ENCODE measurements at places on chromosomes 6 and 20.

- peak; percentile 46 for DNase-seq
- H3K27ac ChIP-seq = peak overlapping the region; percentile 73
- peaks cover 24% of the 10 kb centered on the region for H3K4me1 ChIP-seq
- H3K36me3 ChIP-seq = no peaks in the 10 kb centered on the region
- H3K4me3 ChIP-seq = no peak overlapping the region
These were observed 1.3 kb upstream of the PTK6 start for GRCh38 chr20:63538204-63539091.

- no peaks in the 10 kb centered on the region for H3K4me1 ChIP-seq
- H3K4me3 ChIP-seq = no peak overlapping the region
- H3K27me3 ChIP-seq = no peaks in the 10 kb centered on the region
- no peak overlapping the region for H3K27ac ChIP-seq
- no peak for DNase-seq
These were observed 41.9 kb downstream of the TTI1 start for GRCh38 chr20:37991157-37991866.

GRCh38 chr6:47701363-47701762 lies 3.0 kb downstream of the ADGRF4 start:
- no peaks in the 10 kb centered on the region for H3K27me3 ChIP-seq
- H3K27ac ChIP-seq = no peak overlapping the region
- H3K36me3 ChIP-seq = no peaks in the 10 kb centered on the region
- no peak overlapping the region for H3K4me3 ChIP-seq
- DNase-seq = no peak

GRCh38 chr6:3742426-3743344 lies 8.8 kb downstream of the PXDC1 start:
- H3K4me1 ChIP-seq = peaks cover 8% of the 10 kb centered on the region
- no peak overlapping the region for H3K4me3 ChIP-seq
- peak; percentile 84 for DNase-seq
- no peaks in the 10 kb centered on the region for H3K27me3 ChIP-seq

GRCh38 chr6:134162932-134163331 lies 110.5 kb upstream of the SLC2A12 start:
- H3K27me3 ChIP-seq = no peaks in the 10 kb centered on the region
- DNase-seq = no peak
- no peaks in the 10 kb centered on the region for H3K4me1 ChIP-seq
- H3K27ac ChIP-seq = no peak overlapping the region
- H3K36me3 ChIP-seq = no peaks in the 10 kb centered on the region

GRCh38 chr6:44708208-44708607 lies 320.7 kb downstream of the CDC5L start:
- no peak for DNase-seq
- H3K36me3 ChIP-seq = no peaks in the 10 kb centered on the region
- no peaks in the 10 kb centered on the region for H3K4me1 ChIP-seq
- H3K27ac ChIP-seq = no peak overlapping the region

DNA sequence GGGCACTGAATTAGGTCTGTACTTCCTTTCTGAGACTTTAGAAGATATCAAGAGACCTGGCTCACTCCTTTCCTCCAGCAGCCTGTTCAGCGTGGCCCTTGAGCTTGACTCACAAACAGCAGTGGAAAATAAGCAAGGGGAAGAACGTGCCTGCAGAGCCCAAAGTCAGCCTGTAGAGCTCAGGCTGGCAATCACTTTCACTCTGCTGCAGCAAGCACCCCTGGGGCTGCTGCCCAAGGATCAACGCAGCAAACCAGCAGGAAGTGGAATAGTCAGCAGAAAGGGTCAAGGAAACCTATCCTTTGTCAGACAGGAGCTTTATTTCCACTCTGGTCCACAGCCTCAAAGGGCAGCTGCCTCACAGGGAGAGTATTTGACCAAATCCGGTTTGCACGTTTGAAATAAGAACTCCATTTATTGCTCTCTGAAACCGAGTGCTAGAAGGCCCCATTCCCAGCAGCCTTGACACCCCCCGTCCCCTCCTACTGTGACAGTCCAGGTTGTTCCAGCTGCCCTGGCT lies 77.4 kb downstream of the PRDM1 start:
- H3K27ac ChIP-seq = no peak overlapping the region
- peak overlapping the region; percentile 8 for H3K4me3 ChIP-seq
- peaks cover 26% of the 10 kb centered on the region for H3K4me1 ChIP-seq
- no peaks in the 10 kb centered on the region for H3K36me3 ChIP-seq
- no peak for DNase-seq

- no peaks in the 10 kb centered on the region for H3K36me3 ChIP-seq
- no peak overlapping the region for H3K4me3 ChIP-seq
- no peak overlapping the region for H3K27ac ChIP-seq
- no peaks in the 10 kb centered on the region for H3K27me3 ChIP-seq
These were observed 8.2 kb downstream of the SPDEF start for GRCh38 chr6:34547701-34548644.

GRCh38 chr6:9521152-9521530 lies 893.7 kb downstream of the TFAP2A start:
- H3K4me3 ChIP-seq = no peak overlapping the region
- DNase-seq = no peak
- H3K27ac ChIP-seq = no peak overlapping the region
- H3K36me3 ChIP-seq = no peaks in the 10 kb centered on the region
- no peaks in the 10 kb centered on the region for H3K4me1 ChIP-seq

GRCh38 chr6:79438030-79438429 lies 99.2 kb downstream of the LCA5 start:
- H3K27me3 ChIP-seq = no peaks in the 10 kb centered on the region
- DNase-seq = no peak
- no peak overlapping the region for H3K4me3 ChIP-seq

DNA sequence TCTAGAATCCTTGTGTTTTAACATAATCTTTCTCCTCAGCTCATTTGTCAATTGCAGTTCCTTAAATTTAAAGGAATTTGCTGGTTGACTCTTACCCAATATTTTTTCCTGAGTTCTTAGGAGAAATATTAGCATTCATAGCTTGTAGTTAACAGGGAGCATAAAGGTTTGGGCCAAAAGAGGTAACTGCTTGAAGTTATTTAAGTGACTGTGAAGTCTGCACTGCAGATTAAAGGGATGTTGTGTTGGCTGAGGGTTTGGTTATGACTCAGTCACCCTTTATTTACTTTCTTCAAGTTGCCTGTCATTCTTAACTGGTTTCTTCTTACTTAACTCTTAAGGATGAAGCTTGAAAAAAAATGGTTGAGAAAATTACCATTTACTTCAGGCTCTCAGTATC lies 220.3 kb upstream of the LAMP5 start:
- no peaks in the 10 kb centered on the region for H3K36me3 ChIP-seq
- H3K27me3 ChIP-seq = no peaks in the 10 kb centered on the region
- no peak overlapping the region for H3K27ac ChIP-seq
- H3K4me3 ChIP-seq = no peak overlapping the region
- no peak for DNase-seq
- no peaks in the 10 kb centered on the region for H3K4me1 ChIP-seq

GRCh38 chr6:102501615-102502014 lies 1108.1 kb downstream of the GRIK2 start:
- DNase-seq = no peak
- no peak overlapping the region for H3K4me3 ChIP-seq
- H3K36me3 ChIP-seq = no peaks in the 10 kb centered on the region
- H3K4me1 ChIP-seq = no peaks in the 10 kb centered on the region
- no peaks in the 10 kb centered on the region for H3K27me3 ChIP-seq

- H3K4me3 ChIP-seq = no peak overlapping the region
- no peak overlapping the region for H3K27ac ChIP-seq
- H3K27me3 ChIP-seq = no peaks in the 10 kb centered on the region
- no peak for DNase-seq
- H3K4me1 ChIP-seq = no peaks in the 10 kb centered on the region
- H3K36me3 ChIP-seq = no peaks in the 10 kb centered on the region
These were observed 30.9 kb upstream of the RAB23 start for GRCh38 chr6:57252975-57253374.

- no peak for DNase-seq
- H3K27me3 ChIP-seq = no peaks in the 10 kb centered on the region
- no peaks in the 10 kb centered on the region for H3K4me1 ChIP-seq
- H3K27ac ChIP-seq = no peak overlapping the region
- H3K4me3 ChIP-seq = no peak overlapping the region
- H3K36me3 ChIP-seq = no peaks in the 10 kb centered on the region
These were observed 564.0 kb upstream of the JARID2 start for GRCh38 chr6:14681699-14682487.

DNA sequence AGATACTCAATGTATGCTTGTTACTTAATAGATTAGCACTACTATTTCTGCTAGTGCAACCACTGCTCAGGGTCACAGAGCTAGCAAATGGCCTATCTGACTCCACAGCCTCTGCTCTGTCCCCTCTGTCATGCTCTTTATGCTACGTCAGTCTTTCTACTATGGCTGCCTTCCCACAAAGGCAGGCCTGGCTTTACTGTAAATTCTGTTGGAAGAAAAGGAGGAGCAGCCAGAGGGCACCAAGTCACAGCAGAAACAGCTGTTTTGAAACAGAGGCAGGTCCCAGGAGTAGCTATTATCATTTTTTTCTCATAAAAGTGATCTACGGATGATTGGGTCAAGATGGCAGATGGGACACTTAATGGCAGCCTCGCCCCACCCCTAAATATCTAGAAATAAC lies 10.0 kb upstream of the ELMO2 start:
- no peaks in the 10 kb centered on the region for H3K27me3 ChIP-seq
- H3K36me3 ChIP-seq = no peaks in the 10 kb centered on the region
- no peak for DNase-seq
- no peaks in the 10 kb centered on the region for H3K4me1 ChIP-seq
- H3K27ac ChIP-seq = no peak overlapping the region

GRCh38 chr20:35561268-35561667 lies 19.4 kb downstream of the ERGIC3 start:
- H3K27ac ChIP-seq = no peak overlapping the region
- no peaks in the 10 kb centered on the region for H3K4me1 ChIP-seq
- H3K4me3 ChIP-seq = no peak overlapping the region
- DNase-seq = no peak
- peaks cover 10% of the 10 kb centered on the region for H3K36me3 ChIP-seq

DNA sequence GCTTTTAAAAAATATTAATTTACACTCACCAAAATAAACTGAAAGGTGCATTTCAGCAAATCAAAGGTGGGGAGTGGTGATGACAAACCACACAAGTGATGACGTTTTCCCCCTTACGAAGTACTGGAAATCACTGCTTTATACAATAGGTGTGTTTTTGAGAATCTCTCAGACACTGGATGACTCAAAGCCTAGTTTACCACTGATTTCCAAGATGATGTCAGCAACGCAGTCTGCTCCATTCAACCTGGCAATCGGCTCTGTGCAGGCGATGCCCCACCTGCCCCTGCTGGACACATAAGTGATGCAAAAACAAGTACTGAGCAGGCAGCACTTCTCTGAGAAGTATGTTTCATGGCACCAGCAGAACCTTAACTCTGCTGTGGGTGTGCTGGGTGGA lies 114.4 kb downstream of the SOD2 start:
- H3K27me3 ChIP-seq = no peaks in the 10 kb centered on the region
- H3K36me3 ChIP-seq = no peaks in the 10 kb centered on the region
- H3K4me3 ChIP-seq = no peak overlapping the region
- H3K27ac ChIP-seq = no peak overlapping the region
- DNase-seq = no peak

- no peak overlapping the region for H3K27ac ChIP-seq
- H3K4me3 ChIP-seq = no peak overlapping the region
- no peaks in the 10 kb centered on the region for H3K4me1 ChIP-seq
- no peaks in the 10 kb centered on the region for H3K27me3 ChIP-seq
These were observed 83.3 kb upstream of the BHLHE23 start for GRCh38 chr20:63090052-63090451.

DNA sequence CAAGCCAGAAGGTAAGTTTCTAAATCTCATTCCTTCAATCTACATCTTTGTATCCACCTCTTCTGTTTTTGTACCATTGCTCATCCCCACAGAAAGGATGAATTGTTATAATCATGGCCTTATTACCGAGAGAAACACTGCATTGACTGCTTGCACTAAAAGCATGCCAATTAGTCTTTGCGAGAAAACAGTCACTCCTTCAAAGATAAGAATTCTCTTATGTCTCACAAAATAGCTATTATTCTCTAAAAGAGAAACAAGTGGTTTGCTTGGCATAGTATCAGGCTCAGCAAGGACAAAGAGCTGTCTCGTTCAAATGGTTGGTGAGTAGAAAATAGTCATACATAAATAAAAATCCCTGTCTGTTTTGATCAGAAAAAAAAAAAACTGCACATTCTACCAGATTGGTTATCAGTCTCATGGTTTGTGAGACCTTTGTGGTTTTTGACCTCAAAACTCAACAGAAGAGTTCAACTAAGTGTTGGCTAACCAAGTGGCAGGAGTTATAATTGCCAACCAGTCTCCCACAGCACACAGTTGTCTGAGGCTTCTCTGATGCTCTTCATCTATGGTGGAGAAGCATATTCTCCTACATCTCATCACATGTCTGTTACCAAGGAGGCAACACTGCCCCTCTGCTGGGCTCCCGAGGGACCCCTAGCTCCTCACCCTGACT lies 35.1 kb upstream of the ARMH2 start:
- H3K4me3 ChIP-seq = no peak overlapping the region
- no peaks in the 10 kb centered on the region for H3K27me3 ChIP-seq
- H3K36me3 ChIP-seq = peaks cover 85% of the 10 kb centered on the region

DNA sequence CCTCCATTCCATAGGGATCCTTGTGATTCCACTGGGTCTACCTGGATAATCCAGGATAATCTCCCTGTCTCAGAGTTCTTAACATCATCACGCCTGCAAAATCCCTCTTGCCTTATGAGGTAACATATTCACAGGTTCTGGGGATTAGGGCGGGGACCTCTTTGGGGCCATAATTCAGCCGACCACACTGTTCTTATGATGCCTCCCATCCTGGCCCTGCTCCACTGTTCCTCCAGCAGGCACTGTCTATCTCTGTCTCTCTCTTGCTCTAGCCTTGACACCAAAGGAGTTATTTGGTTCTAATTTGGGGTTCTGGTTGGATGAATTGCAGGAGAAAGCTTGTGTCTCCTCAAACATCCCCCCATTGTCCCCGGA lies 168.1 kb downstream of the NFATC2 start:
- H3K4me1 ChIP-seq = no peaks in the 10 kb centered on the region
- H3K4me3 ChIP-seq = no peak overlapping the region
- no peaks in the 10 kb centered on the region for H3K36me3 ChIP-seq
- H3K27ac ChIP-seq = no peak overlapping the region

DNA sequence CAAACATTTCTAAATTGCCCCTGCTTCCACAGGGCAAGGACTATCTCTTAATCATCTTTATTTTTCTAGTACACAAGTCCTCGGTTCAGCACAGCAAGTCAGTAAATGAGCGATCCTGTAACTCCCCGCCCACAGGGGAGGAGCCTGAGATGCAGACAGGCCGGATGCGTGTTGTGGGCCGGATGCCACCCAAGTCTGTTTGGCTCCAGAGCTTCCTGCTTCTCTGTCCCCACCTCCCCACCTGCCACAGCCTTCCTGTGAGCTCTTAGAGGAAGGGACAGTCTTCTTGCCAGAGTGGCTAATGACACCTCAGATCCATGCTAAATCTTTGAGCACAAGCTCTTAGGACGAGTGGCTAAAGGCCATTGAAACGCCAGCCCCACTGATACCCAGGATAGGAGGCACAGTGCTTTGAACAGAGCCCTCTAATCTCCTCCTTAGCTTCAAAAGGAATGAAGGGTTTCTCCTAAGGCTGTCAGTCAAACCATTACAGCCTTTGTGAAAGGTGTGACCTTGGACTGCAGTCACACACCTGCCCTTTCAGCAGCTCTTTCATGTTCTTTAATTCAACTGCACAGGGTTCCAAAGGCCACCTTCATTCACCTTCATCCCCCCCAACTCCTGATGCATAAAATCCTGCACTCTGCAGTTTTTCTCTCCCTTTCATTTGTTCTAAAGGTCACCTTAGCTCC lies 264.3 kb downstream of the TFAP2C start:
- no peaks in the 10 kb centered on the region for H3K36me3 ChIP-seq
- H3K27me3 ChIP-seq = no peaks in the 10 kb centered on the region
- no peak overlapping the region for H3K27ac ChIP-seq
- no peak for DNase-seq

- H3K27ac ChIP-seq = no peak overlapping the region
- H3K4me3 ChIP-seq = no peak overlapping the region
- H3K4me1 ChIP-seq = no peaks in the 10 kb centered on the region
- no peak for DNase-seq
- no peaks in the 10 kb centered on the region for H3K27me3 ChIP-seq
These were observed 15.9 kb upstream of the FANCE start for GRCh38 chr6:35436071-35436857.
